Stimulated activated CD8-positive, alpha-beta memory T cell treated with anti-CD3 and anti-CD28 coated beads, Interleukin-7, amount 100 ng/mL, for 4 hours (primary cell): ENCODE measurements at places on chromosomes 4 and X.

DNA sequence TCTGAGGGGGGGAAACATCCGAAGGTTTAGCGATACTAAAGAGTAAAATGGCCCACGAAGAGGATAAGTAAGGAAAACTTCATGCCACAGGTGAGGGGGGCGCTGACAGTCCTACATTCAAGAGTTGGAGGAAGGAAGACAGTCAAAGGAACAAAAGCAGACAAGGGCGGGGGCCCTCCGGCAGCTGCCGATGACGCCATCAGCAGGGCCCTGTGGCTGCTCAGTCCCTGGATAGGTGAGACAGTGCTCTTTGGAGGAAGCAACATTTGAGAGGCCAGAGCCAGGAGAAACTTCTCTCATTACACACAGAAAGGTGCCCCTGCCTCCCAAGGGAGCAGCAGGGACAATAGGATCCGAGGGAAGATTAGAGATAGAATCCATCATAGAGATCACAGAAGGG, 41.5 kb downstream of the RAB40AL start:
- DNase-seq: no peak

- DNase-seq: no peak
Measured at GRCh38 chr4:54359919-54360650, 131.0 kb downstream of the PDGFRA start.

GRCh38 chrX:110531873-110532580, 173.4 kb downstream of the RTL9 start:
- no peak for DNase-seq

GRCh38 chrX:120739300-120739699, 109.4 kb upstream of the C1GALT1C1 start:
- no peak for DNase-seq

DNA sequence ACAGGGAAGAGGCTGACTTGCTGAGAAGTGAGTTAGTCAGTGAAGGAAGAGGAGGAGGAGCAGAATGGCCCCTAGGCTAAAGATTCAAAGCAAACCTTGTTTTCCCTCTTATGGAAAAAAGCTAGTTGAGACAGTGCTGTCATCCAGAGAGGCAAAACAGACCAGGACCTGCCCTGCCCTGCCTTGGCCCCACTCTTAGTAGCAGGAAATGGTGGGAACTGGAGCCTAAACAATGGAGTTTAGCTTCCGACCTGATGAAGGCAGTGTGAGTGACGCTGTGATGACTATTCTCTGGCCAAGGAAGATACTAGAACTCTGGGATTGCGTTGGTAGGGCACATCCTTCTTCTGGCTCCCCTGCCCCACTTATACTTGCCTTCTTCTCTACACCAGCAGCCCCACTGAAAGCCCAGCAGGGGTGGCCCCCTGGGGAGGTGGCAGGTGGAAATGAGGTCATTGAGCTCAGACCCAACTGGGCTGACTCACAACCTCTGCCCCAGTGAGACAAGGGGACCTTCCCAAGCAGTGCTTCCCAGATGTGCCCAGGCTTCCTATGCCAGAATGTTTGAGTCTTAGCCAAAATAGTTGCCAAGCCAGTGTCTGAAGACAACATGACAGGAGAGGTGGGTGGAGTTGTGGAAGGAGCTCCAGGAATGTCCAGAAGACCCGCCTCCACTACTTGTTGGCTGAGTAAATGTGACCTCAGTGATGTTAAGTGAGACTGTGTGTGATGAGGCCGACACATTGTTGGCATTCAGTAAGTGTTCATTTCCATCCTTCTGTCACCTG, 38.8 kb downstream of the MSN start:
- peak; percentile 45 for DNase-seq

DNA sequence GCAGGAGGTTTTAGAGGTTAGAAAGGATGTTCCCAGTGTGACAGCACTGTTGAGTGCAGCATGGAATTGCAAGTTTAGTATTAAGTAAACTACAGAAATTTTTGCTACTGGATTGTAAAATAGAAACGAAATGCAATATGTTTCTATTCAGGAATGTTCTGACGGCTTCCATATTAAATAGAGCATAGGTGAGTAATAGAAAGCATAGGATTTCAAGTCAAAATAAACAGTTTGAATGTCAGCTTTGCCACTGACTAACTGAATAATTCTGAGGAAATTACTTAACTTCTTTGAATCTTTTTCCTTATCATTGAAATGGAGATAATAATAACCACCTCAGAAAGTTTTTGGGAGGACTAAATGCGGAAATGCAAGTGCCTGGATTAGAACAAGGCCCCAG, 331.9 kb upstream of the GK2 start:
- no peak for DNase-seq

DNA sequence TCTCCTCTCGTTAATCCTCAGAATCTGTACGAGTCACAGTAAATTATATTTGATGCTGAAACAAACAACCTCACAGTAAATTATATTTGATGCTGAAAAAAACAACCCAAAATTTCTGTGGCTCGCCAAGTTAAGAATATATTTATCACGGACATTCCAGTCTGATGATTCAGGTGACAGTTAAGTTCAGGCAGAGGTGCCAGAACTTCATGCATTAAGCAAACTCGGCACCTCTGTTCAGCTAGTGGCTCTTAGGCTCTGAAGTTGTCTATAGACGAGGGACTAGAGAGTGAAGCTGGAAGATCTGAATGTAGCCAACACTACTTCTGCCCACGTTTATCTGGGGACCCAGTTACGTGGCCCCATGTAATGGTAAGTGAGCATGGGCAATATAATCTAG, 132.2 kb upstream of the AGA start:
- no peak for DNase-seq

DNA sequence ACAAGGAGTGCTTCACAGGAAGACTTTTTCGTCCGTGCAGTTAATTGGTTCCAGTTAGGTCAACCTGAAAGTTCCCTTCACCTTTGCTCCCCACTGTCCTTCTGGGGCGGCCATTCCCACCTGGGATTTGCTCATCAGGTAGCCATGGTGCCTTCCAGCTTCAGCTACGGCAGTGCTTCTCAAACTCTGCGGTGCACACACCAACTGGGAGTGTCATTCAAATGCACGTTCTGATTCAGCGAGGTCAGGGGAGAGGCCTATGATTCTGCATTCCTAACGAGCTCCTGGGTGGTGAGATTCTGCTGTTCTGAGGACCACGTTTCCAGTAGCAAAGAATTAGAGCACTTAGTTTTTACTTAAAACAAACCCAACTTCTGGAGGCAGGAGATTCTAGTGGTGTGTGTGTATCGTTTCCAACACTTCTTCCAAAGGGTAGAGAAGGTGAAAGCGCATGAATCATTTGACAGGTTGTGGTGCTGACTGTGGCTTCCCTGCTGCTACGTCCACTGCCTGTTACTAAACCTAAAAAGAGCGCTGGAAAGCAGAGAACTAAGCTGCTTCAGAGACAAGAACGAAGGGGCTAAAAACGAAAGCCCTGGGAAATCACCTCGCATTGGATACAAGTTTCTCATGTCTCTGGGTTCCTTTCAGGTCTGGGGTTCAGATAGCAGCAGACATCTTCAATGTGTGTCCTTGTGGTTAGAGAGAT, 4.7 kb upstream of the HELT start:
- no peak for DNase-seq

DNA sequence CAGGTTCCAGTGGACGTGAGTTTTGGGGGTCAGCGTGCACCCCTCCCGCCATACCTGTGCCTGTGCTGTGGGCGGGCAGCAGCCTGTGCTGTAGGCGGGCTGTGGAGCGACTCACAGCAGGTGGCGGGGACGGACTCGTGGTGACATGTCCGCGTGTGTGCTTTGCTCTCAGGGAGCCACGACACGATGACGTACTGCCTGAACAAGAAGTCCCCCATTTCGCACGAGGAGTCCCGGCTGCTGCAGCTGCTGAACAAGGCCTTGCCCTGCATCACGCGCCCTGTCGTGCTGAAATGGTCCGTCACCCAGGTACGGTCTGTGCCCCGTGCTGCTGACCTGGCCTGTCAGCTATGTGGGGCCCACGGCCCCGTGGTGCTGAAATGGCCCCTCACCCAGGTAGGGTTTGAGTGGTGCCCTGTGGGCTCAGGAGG, 7.4 kb downstream of the PLCXD1 start:
- DNase-seq: no peak

DNA sequence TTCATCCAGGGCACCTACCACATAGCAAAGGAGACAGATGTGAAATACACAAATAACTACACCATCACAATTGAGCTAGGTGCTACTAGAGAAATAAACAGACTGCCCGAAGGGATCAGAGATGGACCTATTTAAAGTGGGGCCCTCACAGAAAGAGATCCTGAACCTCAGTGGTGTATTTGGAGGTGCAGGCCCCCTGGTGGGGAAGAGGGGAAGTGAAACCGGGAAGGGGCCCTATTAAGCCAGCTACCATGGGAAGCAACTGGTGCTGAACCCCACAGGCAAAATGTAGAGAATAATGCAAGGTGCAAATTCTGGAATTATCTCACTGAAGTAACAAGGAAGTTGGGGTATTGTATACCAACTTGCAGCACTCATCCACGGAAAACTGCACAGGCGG, 78.6 kb upstream of the FAM9A start:
- no peak for DNase-seq

- DNase-seq: no peak
Measured at GRCh38 chr4:189255636-189256035, 685.0 kb upstream of the FRG1 start.

GRCh38 chr4:40630335-40631021, 814 bp upstream of the RBM47 start:
- DNase-seq: no peak

- DNase-seq: no peak
Measured at GRCh38 chrX:8927066-8927635, 106.8 kb downstream of the FAM9B start.

- no peak for DNase-seq
Measured at GRCh38 chr4:188107931-188108843, 1.2 kb downstream of the TRIML2 start.

GRCh38 chr4:152828122-152828521, 48.4 kb downstream of the ARFIP1 start:
- no peak for DNase-seq

DNA sequence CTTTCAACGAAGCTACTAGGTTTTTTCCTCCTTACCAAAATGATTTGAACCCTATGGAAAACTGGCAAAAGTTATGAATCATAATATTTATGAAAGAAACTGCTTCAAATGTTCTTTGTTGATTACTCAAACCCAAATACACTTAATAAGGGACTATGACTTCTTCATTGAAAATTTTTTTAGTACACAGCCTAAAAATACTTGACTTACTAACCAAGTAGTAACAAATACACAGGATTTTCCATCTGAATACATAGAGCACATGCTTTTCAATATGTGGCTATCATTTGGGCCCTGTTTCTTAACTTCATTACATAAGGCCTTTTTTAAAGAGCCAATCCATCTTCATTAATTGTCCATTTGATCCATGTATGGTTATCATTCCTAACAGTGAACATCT, 171.5 kb downstream of the FBXW7 start:
- DNase-seq: no peak

- no peak for DNase-seq
Measured at GRCh38 chr4:123110685-123111084, 188.3 kb upstream of the NUDT6 start.

GRCh38 chr4:127634181-127634580, 1.4 kb downstream of the INTU start:
- DNase-seq: no peak

DNA sequence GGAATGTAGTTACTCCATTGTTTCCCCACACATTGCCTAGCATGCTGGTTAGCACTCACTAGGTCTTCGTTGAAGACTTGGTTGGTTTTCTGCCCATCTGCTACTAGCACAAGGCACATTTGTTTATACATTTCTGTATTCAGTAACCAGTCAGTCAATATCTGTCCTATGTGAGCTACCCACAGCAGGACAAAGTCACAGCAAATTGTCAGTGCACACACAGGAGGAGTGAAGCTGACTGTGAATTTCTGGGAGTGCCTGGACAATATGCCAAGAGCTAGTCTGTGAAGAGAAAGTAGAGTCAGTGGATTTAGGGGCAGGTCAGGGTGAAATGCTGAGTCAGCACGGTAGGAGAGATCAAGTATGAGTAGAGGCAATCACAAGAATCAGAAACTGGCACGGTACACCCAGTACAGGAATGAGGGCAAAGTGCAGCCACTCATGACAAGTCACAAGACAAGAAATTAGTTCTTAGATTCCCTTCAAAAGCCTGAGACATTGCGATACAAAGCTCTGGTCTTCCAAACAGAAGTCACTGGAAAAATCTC, 1049.8 kb upstream of the POU3F4 start:
- DNase-seq: no peak

GRCh38 chr4:165472943-165473676, 94.3 kb downstream of the CPE start:
- DNase-seq: no peak

DNA sequence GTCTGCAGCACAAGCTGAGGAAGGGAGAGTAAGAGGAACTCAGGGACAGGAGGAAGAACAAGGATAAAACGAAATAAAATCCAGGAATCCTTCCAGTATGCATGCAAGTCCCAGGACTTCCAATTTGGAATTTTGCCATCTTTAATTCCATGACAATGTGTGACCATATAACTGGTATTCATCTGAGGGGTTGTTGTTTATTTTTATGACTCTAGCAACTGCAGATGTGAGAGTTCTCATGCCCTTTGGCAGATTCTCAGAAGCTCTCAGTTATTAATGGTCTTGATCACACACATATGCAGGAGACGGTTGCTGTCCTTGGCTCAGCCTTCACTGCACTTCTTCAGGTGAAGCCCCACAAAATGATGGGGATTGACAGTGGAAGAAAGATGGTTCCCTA, 148.2 kb downstream of the SMIM20 start:
- no peak for DNase-seq

DNA sequence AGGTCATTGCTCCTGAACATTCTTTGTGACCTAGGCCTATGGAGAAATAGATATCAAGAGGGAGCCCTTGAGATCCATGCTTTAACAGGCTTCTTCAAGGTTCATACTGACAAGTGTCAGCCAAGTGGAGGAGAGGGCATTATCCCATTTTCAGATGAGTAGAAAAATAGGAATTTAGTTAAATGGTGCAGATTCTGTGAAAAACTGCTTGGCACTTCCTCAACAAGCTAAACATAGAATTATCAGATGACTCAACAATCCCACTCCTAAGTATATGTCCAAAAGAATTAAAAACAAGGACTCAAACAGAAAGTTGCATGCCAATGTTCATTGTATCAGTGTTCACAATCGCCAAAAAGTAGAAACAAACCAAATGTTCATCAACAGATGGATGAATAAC, 43.8 kb upstream of the KCNIP4 start:
- DNase-seq: no peak

DNA sequence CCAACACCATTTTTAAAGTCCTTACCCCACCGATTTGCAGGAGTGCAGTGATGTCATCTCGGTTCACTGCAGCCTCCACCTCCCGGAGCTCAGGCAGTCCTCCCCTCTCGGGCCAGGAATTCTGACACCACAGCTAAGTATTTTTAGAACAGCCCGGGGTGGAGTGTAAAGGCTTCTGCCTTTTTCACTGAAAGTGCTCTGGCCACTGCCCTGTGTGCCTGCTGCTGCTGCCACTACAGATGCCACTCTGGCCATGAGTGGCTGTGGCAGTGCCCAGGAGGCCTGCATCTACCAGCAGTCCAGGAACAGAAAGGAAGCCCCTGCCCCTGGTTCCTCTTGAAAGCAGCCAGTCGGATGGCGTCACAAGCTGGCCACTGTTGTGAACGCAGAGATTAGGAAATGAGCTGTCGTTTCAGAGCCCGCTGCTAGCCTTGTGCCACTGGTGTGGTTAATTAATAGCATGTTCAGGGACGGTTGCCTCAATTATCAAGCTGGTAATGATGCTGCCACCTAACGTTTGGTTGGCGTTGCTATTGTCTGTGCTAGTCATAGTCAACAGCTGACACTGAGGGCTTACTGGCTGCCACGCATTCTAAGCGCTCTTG, 23.6 kb upstream of the TBC1D14 start:
- DNase-seq: no peak
